ENCODE measurements at places on chromosomes 4 and X.

DNA sequence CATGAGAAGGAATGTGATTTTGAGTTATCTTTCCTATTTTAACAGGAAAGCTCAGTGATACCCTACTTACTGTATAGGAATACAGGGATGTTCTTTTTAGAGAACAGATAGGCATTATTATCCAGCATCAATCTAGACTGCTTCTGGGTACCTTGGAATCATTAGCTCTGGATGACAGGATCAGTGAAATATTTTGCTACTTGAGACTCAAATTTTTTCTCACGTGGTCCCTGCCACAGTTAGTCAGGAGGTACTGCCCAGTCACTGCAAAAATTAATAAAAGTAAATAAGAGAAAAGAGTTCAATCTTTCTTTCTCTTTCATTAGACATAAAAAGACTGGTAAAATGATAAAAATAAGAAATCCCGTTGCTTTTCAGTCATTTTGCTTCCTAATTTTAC, 5.5 kb downstream of the ZNF827 start:
- DNase-seq = no peak

DNA sequence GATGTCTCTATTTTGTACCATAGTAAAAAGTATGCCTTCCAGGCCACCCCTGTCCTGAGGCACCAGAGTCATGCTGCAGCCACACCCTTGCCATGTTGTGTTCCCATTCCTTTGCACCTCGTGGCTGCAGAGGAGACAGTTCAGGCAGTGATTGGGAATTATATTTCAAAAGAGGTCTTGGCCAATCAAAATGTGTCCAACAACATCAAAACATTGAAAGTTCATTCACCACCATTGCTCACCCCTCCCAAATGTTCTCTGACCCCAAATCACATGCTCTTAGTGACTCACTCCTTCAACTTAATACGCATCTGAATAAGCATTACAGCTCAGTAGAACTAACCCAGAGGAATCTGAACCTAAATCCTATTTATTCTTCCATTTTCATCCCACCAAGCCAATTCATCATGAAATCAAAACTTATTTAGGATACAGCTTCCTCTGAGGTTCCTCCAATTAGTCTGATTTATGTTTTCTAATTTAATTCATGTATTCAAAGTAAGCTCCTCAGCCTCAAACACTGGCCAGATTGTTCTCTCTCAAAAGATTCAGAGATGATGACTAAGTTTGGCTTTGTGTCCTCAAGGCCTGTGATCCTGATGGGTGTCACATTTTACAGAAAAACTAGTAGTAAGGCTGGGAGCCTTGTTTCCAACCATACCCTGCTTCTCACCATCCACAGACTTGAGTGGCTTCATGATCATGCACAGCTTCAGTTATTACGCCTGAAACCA, 323.2 kb upstream of the INTU start:
- no peak for DNase-seq

DNA sequence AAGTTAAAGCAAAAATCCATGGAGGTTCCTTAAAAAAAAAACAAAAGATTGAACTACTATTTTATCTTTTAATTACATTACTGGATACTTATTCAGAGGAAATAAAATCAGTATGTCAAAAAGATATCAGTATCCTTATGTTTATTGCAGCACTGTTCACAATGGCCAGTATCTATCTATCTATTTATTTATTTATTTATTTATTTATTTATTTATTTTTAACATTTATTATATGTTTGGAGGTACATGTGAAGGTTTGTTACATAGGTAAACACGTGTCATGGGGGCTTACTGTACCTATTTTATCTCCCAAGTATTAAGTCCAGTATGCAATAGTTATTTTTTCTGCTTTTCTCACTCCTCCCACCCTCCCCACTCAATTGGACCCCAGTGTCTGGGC, 881.1 kb upstream of the POU3F4 start:
- DNase-seq = no peak

GRCh38 chr4:37852376-37852775, 25.9 kb downstream of the PGM2 start:
- DNase-seq = no peak

- no peak for DNase-seq
Observed at GRCh38 chr4:64893205-64893604, 484.0 kb upstream of the TECRL start.

- DNase-seq = no peak
Observed at GRCh38 chr4:126766241-126766640, 866.5 kb upstream of the INTU start.

- DNase-seq = no peak
Observed at GRCh38 chr4:2141762-2142451, 82.8 kb downstream of the NAT8L start.

DNA sequence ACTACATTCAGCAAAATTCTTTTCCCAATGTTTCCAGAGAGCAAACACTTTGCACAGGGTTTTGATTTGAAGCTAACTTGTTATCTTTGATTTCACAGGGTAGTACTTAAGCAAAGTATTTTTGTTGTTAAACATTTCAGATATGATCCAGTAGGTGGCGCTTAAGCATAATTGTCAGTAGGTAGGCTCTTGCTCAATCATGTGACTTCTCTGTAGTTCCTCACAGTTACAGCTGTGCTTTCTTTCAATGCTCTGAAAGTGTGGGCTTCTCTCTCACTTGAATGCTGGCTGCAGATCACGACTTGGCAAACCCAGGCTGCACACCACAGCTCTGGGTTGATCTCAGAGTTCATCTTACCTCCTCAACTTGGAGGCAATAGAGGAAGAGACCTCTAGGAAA, 1016.5 kb downstream of the SH3BGRL start:
- DNase-seq = no peak

DNA sequence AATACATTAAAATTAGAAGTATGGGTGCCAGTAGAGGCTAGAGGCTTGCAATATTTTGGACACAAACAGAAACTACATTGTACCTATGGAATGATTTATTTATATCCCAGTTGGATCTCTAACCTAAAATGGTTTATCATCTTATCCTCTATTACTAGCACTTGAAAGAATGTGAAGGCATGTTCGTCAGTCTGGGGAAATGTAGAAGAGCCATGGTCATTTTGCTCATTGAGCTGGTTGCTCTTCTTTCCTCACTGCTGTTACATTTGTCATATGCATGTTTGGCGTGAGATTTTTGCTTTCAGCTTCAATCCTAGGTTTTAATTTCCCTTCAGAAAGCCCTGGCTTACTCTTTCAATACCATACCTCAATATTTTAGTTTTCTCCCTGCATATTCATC, 82.4 kb upstream of the MYOZ2 start:
- DNase-seq = no peak

DNA sequence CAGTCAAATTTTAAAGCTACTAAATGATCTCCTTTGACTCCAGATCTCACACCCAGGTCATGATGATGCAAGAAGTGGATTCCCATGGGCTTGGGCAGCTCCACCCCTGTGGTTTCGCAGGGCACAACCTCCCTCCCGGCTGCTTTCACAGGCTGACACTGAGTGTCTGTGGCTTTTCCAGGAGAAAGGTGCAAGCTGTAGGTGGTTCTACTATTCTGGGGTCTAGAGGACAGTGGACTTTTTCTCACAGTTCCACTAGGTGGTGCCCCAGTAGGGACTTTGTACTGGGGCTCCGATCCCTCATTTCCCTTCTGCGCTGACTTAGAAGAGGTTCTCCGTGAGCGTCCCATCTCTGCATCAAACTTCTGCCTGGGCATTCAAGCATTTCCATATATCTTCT, 845.2 kb downstream of the PCDH18 start:
- no peak for DNase-seq

DNA sequence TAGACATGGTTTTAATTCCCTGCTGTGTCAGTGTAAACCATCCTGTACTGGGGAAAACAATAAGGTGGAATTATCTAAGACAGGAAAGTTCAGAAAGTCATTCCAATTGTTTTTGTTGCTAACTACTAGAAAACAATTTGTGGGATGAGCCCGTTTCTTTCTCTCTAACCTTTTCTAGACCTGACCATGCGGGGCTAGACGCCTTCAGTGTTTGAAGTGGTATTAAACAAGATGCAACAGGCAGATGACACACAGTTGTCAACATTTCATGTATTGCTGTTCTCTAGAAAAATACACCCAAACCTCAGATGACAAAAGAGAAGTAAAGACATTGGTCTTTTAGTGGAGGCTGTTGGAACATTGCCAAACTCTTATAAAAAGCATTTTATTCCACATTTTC, 105.7 kb downstream of the FRAS1 start:
- DNase-seq = no peak

DNA sequence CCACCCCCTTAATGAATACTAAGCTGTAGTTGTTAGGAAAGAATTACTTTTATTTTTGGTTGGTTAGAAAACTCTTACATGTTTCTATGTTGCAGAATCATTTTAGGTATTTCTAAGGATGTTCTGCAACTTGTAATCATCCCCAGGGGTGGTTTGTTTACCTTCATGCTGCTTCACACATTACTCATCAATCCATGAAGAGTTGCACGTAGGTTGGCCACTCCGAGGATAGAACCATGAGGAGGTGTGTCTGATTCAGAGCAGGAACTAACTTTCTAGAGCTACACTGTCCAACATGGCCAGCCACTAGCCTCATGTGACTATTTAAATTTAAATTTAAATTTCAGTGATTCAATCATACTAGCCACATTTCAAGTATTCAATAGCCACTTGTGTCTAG, 127.2 kb upstream of the FRMPD4 start:
- DNase-seq = no peak

DNA sequence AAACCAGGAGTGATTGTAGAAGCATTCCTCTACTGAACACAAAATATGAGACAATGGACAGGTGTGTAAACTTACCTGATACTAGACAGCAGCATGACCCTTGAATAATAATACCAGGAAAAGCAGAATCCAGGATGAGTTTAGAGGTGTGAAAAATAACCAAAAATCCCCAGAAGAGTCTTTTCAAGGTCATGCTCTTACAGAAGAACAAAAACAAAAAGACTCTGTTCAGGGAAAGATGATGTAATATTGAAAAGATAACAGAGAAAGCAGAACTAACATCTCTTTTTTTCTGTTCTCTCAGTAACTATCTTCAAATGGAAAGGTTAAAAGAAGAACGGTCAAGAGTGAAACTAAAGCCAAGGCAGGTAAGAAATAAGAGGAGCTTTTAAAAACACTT, 14.0 kb upstream of the ARHGAP10 start:
- no peak for DNase-seq

GRCh38 chr4:55549888-55550287, 3.2 kb upstream of the CLOCK start:
- no peak for DNase-seq

GRCh38 chr4:140906993-140907962, 151.1 kb upstream of the TBC1D9 start:
- DNase-seq = no peak

DNA sequence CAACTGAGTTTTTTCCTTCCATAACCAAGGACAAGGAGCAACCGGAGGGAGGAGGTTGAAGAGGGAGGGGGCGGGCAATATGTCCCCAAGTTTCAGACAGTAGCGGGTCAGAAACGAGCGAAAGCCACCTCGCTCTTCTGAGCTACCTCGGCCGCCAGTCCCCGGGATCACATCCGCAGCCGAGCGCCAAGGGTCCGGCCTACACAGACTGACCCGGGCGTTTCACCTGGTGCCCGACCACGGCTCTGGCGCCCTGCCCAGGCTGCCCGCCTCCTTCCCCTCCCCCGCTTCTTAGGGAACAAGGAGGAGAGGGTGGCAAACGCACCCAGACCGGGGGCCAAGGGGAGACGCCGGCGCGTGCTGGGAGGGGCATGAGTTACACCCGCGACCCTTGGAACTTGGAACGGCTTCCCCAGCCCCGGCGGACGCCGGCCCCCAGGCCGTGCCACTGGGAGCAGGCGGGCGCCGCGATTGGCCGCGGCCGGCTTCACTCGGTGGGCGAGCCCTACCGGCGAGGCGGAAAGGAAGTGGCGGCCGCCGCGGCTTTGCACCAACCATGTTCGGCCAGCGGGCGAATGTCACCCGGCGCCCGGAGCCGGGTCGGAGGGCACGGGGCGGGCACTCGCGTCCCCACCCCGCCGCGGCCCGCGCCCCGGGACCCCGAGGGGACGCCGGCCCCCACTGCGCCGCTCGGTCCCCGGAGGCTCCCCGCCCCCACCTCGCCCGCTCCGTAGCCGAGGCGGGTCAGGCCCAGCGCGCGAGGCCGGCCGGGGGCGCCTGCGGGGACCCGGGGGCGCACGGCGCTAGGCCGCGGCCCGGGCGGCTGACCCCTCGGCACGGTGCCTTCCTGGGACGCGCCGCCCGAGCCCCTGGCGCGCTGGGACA, 1.5 kb downstream of the IRF2 start:
- peak; percentile 81 for DNase-seq

- no peak for DNase-seq
Observed at GRCh38 chr4:175916626-175917351, 104.7 kb upstream of the GPM6A start.

GRCh38 chrX:149540131-149540620, 636 bp upstream of the EOLA1 start:
- DNase-seq = peak; percentile 87

DNA sequence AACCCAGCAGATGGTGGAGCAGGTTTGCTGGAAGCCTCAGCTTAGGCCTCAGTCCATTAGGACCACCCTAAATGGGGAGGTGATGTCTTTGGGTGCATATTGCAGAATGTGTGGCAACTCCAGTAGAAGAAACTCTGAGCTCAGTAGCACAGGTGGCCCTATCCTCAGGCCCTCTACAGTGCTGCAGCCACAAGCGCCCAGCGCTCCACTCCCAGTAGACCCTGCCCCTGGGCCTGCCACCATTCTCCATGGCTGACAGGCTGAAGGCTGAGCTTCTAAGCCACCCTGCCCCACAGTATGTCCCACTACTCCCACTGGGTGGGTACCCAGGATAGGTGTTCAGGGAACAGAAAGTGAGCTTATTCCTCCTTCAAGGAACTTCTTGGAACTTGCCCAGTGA, 162.8 kb upstream of the MAMLD1 start:
- DNase-seq = no peak

DNA sequence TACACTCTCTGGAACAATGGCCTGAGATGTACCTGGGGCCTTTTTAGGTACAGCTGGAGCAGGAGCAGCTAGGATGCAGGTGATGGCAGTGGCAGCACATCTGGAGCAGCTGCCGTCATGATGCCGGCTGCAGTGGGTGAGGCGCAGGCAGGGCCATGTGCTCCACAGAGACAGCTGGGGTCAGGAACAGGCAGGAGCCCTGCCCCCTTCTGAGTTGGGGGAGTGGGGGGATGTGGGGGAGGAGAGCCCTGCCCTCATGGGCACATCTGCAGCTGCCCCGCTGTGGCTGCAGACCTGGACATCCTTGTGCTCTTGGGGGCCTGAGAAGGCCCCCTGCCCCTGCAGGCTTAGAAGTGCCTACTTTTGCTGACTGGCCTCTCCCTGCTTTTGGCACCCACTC, 352.8 kb upstream of the PABPC5 start:
- DNase-seq = no peak

DNA sequence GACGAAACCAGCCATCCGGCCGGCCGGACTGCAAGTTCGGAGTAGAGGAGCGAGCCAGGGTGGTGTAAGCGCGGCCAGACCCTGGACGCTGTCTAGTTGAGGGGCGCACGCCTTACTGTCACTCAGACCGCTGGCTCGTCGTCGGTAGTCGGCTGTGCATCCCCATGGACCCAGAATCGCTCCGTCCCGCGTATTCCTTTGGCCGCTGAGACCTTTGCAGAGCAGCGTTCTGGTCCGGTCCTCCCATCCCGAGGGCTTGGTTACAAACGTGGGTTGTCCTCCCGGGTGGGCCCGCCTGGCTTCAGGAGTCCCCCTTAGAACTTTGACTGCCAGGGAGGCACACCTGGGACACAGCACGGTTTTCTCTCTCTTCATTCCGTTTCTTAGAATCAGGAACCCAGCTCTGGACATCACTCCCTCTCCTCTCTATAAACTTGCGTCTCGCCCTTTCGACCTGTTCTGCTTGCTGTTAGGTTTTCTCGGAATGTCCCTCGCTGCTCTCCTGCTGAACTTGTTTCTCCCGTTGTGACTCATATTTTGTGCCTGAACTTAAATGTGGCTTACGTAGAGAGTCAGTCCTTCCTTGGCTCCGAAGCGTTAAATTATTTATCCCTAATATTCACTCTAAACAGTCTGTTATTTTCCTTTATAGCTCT, 672 bp downstream of the PGM2 start:
- DNase-seq = no peak

Data from liver (tissue), 10 donors.